ENCODE measurements at places on chromosomes 1 and 21.

DNA sequence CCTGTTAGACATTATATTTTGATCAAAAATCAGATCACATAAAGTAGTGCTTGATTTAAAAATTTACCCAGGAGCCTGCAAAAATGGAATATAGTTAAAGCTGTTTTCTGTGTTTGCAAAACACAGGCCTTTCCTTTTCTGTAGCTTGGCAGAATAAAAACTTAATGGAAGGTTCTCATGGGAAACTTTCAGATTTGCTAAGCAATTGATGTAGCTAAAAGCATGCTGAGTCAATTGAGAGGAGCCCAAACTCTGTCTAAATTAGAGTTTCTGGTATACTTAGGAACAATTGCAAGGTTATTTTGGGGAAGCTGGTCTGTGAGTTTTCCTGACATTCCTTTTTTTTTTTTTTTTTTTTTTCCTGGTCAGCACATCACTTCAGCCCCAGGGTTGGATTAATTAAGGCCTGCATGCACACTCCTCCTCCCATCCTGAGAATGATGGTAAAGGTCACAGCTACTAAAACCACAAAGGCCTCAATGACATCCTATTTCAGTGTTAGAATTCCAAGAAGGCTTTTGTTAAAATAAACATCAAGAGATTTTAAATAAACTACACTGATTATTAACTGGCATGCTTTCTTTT is 608.7 kb downstream of the PLPP3 start:
- no peak for DNase-seq

DNA sequence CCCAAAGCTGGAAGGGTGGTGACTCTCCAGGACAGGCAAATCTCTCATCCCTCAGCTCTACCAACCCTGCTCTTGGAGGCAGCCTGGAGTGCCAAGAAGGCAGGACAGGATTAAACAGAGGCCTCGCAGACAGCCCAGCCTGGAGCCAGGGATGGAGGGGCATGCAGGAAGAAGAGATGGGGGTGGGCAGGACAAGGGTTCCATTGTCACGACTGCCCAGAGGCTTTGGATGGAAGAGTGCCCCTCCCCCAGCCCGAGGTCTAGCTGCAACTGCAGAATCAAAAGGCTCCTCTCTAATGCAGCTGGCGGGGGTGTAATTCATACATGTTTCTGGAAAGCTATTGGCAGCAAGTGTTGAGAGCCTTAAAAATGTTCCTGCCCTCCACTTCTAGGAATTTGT is 8.8 kb downstream of the RAB7B start:
- no peak for DNase-seq

DNA sequence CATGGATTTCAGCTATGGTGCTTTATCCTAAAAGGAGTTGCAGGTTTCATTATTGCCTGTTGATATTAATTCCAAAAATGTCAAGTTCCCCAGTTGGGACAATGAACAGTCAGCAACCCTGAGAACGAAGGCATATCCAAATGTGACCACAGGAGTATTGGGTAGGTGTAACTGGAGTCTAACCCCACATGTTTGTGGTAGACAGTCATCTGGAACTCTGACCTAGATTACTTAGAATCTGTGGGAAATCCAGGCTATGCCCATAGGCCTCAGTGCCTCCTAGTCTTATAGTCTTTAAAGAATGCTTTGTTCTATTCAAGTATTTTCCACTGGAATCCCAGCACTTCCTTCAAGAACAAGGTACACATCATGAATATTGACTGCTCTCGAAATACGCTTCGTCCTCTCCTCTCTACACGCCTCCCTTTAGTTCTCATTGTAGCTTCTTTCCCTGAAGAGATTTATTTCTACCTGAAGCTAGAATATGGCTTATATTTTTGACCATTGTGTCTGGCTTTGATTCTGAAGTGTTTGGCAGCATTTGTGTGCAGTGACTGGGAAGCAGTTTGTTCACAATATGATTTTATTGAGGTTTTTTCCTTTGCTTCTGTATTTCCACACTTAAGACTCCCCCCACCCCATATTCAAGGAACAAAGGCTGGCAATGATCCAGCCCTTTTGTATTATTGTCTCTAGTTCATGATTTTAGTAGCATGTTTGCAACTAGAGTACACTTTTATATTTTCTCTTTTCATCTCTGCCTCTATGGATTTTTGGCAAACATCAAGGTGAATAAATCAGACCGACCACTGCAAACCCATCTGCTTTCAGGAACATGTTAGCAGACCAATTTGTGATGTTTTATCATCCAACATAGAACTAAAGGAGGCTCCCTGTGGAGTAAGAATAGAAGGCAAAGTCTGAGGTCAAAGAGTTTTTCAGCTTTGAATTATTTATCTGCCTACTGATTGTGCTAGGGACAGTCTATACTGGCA is 178.6 kb downstream of the GPR52 start:
- no peak for DNase-seq

DNA sequence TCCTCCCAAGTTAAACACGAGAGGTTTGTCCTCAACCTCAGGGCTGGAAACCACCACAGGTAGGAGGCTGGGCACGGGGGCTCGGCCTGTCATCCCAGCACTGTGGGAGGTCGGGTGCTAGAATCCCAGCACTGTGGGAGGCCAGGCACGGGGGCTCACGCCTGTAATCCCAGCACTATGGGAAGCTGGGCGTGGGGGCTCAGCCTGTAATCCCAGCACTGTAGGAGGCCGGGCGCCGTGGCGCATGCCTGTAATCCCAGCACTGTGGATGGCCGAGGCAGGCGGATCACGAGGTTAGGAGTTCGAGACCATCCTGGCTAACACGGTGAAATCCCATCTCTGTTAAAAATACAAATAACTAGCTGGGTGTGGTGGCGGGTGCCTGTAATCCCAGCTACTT is 6.7 kb upstream of the CDK11A start:
- DNase-seq: no peak

- DNase-seq: no peak
Measured at GRCh38 chr1:11054666-11055065, 5.2 kb downstream of the SRM start.

DNA sequence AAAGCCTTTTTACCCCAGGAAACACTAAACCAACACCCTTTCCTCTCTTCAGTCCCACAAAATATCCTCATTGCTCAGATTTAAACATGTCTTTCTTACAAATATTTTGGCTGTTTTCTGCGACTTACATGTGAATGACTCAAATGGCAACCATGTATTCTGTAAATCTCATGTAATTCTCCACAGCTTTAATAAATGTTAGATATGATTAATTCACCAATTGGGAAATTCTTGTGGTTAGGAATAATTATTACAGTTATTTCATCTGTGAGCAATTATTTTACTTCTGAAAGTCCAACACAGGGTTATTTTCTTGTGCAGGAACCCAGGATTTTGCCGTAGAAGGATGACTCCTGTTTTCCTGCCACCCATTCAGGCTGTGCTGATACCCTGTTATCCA is 431.5 kb downstream of the LMO4 start:
- no peak for DNase-seq

DNA sequence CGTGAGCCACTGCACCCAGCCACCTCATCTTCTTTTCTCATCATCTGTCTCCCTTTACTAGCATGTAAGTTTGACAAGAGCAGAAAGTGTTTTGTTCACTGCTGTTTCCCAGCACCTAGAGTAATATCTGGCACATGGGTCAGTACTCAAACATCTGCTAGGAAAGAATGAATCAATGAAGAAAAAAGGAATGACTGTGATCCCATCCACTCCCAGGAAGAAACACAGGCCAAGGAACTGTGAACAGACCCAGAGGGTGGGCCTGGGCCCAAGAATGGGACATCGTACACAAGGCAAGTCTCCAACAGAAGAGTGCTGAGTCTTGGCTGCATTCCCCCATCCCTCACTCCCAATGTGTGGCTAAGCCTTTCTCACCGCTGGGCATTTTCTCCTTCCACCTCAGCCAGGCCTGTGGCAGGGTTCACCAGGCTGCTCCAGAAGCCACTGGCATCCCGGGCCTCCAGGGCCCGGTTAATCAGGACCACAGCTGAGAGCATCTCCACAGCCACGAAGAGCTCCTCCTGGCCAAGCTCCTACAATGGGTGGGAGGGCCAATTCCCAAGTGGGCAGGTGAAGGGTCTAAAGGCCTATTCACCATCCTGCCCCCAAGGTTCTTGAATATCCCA is 18.4 kb downstream of the IQGAP3 start:
- DNase-seq: no peak

GRCh38 chr21:32523988-32524719 is 61.2 kb downstream of the TCP10L start:
- DNase-seq: no peak

- DNase-seq: no peak
Measured at GRCh38 chr1:17207966-17208418, 3.1 kb downstream of the PADI1 start.

- DNase-seq: no peak
Measured at GRCh38 chr1:235502601-235503402, 1.4 kb downstream of the B3GALNT2 start.

DNA sequence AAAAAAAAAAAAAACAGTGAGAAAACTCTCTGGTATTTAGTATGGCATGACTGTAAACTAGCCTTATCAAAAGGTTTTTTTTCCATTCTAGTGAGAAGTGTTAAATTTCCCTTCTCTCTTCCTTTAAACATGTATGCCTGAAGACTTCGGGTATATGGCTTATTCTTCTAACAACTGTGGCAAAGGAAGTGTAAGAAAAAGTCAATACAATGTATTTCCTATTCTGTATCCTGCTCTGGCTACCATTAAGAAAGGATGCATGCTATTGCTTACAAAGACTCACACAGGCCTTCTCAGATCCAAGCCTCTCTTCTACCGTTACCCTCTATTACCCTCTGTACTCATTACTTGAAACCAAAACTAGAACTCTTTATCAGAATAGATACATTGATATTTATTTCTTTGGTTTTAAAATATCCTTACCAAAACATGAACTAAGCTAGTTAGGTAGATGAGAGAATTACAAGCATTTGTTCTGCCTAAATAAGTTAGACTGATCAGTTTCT is 8.4 kb downstream of the CEPT1 start:
- DNase-seq: no peak

DNA sequence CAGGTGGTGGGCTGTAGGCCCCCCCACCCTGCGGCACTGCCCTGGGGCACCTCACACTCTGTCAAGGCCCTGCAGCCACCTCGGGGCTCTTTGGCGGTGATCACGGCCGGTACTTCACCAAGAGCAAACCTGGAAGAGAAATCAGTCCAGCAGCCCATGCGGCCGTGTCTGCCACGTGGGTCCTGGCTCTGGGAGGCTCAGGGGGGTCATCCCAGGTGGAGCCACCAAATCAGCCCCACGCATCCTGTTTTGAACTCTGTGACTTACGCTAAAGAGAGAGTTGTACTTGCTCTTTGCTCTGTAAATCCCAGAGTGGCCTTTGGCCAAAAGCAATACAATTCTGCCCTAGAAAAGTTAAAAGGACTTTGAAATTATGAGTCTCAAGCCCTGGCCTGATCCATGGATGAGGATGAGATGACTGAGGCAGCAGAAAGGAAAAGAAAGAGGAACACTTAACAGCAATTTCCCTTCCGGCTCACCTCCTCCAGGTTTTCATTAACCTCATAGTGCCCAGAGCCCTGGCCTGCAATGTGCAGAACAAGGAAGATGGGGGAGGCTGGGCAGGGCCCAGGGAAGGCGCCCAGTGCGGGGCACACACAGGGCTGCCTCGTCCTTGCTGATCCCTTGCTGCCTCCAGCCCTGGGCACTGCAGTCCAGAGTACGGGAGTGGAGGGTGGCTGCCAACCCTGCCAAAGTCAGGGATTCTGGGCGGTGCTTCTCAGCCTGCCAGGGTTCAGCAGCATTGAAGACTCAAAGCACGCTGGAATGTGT is 337.0 kb downstream of the MATN1 start:
- no peak for DNase-seq

DNA sequence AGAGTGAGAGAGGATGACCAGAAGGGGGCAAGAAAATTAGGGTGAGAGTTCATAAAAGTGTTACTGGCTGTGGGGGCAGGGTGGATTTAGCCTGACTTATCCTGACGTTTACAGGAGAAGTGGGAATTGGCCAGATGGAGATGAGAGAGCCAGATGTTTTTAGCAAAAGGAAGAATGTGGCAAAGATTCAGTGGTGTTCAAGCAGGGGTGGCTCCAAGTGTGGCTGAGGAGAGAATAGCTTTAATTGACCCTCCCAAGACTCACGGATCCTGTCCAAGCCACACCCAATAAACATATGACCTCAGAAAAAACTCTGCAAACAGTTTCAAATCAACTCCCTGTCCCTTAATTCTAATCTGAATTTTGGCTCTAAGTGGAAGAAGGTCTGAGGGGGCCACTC is 35.2 kb upstream of the EDEM3 start:
- DNase-seq: no peak

GRCh38 chr21:33883118-33883517 is 32.5 kb downstream of the ATP5PO start:
- DNase-seq: no peak

DNA sequence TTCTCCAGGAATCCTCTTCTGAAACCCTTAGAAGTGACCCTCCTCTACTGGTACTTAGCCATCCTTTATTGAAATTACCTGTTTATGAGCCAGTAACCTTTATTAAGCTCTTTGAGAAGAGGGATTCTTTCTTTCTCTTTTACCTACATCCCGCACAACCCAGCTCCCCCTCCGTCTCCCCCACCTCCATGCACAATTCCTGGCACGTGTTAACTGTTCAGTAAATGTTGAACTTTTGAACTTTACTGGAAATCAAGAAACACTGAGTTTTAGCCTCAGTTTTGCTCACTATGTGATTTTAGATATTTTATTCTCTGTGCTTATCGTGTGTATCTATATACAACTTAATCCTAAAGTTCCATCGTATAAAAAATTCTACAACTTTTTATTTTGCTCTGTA is 1.8 kb downstream of the TMED5 start:
- no peak for DNase-seq

- no peak for DNase-seq
Measured at GRCh38 chr1:168167806-168168205, 11.0 kb upstream of the TIPRL start.

- DNase-seq: no peak
Measured at GRCh38 chr1:116075990-116076389, 35.2 kb upstream of the MAB21L3 start.

DNA sequence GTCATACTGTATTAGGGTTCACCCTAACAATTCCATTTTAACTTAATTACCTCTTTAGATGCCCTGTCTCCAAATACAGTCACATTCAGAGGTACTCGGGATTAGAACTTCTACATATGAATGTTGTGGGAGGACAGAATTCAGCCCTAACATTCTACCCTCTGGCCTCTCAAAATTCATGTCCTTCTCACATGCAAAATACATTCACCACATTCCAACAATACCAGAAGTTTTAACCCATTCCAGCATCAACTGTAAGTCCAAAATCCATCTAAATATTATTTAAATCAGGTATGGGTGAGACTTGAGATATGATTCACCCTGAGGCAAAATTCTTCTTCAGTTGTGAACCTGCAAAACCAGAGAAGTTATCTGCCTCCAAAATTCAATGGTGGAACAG is 14.5 kb downstream of the LY9 start:
- DNase-seq: no peak

DNA sequence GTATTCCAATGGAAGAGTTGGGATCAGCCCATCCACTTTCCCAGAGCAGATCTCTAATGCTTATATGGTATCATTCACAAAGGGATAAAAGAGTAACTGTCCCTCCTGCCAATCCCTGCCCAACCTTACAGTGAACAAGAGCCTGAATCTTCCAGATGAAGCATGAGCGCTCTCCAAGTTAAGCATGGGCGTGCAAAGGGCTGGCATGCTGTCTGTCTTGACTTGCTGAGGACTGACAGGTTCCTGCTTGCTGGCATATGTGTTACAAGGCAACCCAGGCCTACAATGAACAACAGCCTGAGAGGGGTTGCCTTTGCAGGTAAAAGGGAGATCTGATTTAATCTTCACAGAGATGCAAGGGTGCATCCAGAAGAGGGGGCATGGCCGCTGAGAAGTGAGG is 155.6 kb upstream of the SOD1 start:
- DNase-seq: no peak

GRCh38 chr21:28588997-28589396 is 403.7 kb downstream of the LTN1 start:
- no peak for DNase-seq

Data from stimulated activated CD4-positive, alpha-beta T cell treated with anti-CD3 and anti-CD28 coated beads, TNF-alpha, amount 100 ng/mL, for 4 hours (primary cell).